Vagina (tissue), 2 donors: ENCODE measurements at places on chromosomes 5 and 9.

DNA sequence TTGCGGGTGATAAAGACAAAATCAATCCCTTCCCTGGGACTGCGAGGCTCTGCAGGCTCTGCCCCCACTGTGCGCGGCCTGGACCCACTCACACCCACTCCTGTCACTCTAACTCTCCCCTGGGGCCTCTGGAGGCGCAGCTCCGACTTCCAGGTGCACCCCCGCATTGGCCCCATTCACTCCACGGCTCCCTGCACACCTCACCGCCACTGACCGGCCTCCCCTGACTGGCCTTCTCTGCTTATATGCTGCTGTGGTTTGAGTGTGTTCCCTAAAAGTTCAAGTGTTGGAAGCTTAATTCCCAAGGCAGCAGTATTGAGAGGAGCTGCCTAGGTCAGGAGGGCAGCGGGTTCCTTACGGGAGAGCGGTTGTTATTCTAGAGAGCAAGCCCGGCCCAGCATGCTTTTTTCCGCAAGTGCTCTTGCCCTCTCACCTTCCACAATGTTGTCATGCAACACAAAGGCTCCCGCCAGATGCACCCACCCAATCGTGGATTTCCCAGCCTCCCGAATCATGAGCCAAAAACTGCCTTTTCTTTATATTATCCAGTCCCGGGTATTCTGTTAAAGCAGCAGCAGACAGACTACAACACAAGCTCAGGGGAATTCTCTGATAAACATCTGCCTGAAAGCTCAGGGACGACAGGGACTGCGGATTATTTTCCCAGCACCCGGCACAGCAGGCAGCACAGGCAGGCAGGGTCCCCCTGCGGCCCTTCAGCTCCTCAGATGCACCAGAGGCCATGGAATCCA, 73.5 kb upstream of the LRRTM2 start:
- no peak for DNase-seq

DNA sequence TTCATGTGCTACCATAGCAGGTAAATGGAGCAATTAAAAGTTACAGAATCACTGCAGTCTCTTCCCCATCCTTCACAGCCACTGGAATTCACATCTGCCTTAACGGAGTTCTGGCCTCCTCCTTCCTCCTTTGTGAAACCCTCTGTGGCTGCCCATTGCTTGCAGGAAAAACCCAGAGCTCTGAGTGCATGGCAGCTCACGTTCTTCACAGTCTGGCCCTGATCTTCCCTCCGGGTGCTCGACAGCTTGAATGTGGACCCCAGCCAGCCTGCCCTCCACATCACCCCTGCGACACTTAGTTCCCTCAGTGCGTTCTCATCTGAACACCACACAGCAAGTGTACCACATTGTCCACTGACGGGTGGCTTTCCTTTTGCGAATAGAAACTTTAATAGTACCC, 63.2 kb upstream of the RUFY1 start:
- DNase-seq, result no peak

DNA sequence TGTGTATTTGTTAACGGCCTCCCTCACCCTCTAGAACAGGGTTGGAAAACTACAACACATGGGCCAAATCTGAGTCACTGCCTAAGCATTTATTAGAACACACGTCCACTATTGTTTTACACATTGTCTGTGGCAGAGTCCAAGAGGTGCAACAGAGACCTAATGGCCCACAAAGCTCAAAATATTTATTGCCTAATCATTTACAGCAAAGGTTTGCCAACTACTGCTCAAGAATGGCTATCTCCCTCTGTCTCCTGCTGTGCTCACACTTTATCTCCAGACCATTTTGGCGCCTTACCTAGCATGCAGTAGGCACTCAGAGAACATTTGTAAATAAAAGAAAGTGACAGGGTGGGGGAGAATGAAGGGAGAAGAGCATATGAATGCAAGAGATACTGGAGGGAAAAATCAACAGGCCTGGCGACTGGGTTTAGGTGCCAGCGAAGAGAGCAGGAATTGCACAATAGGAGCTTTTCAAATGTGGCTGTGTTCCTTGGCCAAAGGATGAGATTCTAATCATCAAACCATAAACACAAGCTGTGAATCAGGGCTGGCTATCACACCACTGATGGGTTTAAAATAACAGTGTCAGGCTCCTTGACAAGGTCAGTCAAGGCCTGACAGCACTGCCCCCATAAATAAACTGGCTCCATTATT, 80.3 kb downstream of the EPB41L4A start:
- no peak for DNase-seq

DNA sequence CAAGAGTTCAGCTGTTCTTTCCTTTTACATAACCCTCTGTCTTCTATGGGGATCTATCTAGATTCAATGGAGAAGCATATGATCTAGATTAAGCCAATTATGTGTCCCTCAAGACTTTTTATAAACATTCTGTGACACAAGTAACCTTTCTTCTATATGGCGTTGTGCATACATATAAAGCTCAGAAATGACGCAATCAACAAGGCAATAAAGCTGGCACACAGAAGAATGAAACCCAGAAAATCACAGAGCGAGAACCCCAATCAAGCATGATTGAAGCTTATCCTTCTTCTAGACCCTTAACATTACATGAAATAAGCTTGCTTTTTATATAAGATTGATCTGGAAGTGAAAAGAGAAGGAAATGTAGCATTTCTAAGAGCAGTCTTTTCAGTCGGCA, 178.9 kb downstream of the DMRTA1 start:
- no peak for DNase-seq

DNA sequence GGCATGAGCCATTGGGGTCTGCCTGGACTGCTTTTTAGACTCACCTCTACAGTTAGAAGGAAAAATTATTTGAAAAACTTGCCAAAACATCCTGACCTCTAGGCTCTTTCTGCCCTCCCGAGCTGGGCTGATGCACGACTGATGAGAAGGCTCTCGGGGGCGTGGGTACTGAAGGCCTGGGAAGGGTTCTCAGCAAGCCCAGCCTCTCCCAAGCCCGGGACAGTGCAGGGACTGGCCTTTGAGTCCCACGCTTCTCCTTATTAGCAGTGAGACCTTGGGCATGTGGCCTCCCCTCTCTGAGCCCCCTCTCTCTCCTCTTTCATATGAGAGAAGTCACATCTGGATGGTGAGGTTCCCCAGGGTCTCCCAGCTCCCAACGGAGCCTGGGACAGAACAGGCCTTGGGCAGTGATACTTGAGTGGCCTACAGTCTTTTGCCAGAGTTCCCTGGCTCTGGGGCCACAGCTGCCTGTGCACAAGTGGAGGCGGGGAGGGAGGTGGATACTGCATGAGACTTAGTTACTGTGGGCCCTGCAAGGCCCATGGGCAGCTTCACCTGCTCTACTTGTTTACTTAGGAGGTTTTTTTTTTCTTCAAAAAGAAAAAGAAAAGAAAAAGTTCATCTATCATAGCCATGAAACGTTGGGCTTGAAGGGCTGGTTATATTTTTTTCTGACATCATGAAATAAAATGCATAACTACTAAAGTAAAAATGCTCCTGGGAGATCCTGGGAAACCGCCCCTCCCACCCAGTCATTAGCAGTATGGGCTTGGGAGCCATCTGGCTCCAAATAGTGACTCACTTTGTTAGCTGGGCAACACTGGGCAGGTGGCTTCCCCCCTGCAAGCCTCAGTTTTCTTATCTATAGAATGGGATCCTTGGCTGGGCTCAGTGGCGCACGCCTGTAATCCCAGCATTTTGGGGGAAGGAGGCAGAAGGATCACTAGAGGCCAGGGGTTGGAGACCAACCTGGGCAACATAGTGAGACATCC, 139.4 kb downstream of the GAPVD1 start:
- no peak for DNase-seq
